Colonic mucosa (tissue), 4 donors: ENCODE measurements at places on chromosomes 11 and 22. TPM values are rescaled to one million over a fixed set of nuclear protein-coding genes. Genes with fewer than 3 reads are reported as not detected.
A peak's percentile ranks its signal among the peaks of the same experiment; 100 is the strongest.

- peak; percentile 89 for DNase-seq
Measured at GRCh38 chr22:47192651-47193437, 430.4 kb downstream of the TBC1D22A start.

DNA sequence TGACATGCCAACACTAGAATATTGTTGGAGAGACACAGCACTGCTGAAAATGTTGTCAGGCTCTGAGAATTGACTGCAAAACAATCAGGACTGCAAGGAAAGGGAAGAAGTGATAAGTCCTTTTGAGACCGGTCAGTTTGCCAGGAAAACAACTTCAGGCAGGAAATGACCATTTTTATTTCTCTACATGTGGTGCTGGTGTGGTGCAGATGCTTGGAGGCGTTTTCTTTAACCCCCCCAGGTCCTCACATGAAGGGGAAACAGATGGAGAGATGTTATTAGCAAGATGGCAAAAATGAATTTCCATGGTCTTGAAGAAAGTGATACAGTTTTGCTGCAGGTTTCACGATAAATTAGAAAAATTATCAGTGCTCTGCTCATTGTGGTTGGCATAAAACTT is 5.7 kb downstream of the AP2A2 start:
- no peak for DNase-seq

- DNase-seq = peak; percentile 21
Measured at GRCh38 chr11:62857541-62857982, 18.2 kb upstream of the WDR74 start.

DNA sequence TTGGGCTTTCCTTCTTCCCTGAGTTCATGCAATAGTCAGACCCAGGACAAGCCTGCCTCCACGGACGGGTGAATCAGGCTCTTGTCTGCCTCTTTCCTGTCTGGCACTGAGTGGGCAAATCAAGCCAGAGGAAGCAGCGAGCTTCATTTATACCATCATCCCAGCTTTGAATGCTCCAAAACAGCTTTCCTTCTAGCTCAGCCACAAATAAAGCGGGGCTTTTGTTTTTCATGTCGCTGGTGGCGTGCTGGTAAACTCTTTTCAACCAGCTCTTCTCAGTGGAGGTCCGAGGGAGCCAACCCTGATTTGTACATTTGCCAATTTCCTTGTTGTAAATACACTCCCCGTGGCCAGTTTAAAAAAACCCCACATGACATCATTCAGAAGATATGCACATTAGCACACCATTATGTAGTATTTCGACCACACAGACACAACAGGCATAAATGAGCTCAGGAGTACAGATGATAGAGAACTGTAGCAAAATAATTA is 8.6 kb downstream of the C11orf91 start:
- DNase-seq = peak; percentile 76

DNA sequence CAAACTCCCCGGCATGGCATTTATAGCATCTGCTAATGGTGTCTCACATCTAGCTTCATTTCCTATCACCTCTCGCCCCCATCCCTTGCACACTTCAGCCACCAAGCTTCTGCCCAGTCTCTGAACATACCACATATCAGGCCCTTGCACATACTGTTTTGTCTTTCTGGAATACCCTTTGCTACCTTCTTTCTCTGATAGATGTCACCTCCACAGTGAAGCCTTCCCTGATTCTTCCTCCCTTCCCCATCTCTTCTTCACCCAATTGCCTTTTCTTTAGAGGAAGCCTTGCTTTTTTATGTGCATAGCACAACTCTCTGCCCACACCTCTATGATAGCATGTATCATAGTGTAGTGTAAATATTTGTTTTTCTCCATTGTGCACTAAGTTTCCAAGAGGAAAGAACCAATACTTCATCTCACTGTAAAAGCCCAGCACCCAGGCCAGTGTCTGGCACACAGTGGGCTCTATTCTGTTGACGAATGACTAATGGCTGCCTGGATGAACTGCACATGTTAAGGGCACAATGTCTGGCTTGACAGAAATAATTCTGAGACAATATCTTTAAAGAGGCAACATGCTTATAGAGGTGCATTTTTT is 27.8 kb downstream of the P4HA3 start:
- no peak for DNase-seq

GRCh38 chr11:6755303-6755952 is 16.3 kb downstream of the OR2AG2 start:
- peak; percentile 43 for DNase-seq

DNA sequence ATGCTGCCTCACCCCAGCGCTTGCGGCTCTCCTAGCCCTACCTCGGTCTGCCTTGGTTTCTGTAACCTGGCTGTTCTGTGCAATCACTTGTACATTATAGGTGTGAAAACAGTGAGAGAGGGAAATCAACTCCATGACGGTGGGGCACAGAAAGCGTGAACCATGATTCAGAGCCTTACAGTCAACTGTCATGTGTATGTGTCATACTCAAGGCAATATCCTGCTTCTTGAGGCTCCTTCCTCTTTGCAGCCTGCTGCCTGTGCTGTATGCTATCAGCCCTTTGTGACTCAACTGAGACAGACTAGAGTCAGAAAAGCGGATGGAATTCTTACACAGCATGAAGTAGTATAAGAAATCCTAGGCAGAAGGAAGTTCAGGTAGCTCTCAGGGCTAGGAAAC is 2.1 kb downstream of the NRIP3 start:
- no peak for DNase-seq

GRCh38 chr11:76723548-76723947 is 53.0 kb upstream of the LRRC32 start:
- DNase-seq = no peak

DNA sequence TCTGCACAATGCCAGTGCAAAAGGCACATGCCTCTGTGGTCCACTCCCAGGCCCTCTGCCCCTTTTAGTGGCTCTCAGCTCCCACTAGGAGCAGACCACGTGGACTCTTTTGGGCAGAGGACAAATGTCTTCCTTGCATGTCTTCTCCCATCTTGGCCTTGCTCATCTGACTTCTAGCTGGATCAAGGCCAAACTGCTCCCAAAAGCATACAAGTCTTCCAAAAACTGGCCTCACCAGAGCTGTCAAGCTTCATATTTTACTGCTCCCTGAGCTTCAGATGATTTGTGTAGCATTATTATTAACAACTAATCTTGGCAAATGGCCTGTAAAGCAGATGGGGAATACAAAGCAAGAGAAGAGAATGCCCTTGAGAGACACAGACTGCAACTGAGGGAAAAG is 6.9 kb downstream of the SMPD1 start:
- DNase-seq = no peak

GRCh38 chr11:71355281-71355680 is 92.9 kb downstream of the DHCR7 start:
- no peak for DNase-seq

DNA sequence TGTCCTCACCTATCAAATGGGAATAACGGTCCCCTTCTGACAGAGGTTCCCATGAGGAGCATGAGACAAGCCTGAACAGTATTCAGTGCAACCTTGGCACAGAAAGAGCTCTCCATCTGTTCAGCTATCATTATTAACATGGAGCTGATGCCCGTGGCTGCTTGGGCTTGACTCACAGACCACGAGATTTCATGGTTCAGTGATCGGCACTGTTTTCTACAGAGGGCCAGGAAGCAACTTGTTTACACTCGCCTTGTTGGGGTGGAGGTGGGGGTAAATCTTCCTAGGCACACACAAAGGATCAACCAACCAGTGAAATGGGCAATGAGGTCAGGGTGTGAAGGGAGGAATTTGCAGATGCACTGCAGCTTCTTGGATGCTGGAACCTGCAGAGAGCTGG is 88.2 kb downstream of the CWC15 start:
- no peak for DNase-seq

DNA sequence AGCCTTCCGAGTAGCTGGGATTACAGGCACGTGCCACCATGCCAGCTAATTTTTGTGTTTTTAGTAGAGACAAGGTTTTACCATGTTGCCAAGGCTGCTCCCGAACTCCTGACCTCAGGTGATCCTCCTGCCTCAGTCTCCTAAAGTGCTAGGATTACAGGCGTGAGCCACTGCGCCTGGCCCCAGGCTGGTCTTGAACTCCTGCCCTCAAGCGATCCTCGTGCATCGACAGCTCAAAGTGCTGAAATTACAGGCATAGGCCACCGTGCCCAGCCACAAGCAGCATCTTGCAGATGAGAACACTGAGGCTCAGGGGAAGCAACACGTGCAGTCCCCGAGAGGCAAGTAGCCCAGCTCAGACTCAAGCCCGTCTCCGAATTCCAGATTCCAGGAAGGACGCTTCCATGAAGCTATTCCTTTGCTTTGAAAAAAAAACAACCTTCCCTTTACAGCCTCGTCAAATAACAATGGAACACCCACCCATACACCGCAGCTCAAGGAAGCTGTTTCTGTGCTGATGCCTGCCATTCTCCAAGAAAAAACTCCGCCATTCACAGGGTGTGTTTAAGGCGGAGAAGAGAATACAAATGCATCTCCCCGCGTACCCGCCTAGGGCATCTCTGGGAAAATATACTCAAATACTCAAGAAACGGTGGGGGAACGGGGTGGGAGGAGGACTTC is 34.5 kb upstream of the PDGFB start:
- no peak for DNase-seq

DNA sequence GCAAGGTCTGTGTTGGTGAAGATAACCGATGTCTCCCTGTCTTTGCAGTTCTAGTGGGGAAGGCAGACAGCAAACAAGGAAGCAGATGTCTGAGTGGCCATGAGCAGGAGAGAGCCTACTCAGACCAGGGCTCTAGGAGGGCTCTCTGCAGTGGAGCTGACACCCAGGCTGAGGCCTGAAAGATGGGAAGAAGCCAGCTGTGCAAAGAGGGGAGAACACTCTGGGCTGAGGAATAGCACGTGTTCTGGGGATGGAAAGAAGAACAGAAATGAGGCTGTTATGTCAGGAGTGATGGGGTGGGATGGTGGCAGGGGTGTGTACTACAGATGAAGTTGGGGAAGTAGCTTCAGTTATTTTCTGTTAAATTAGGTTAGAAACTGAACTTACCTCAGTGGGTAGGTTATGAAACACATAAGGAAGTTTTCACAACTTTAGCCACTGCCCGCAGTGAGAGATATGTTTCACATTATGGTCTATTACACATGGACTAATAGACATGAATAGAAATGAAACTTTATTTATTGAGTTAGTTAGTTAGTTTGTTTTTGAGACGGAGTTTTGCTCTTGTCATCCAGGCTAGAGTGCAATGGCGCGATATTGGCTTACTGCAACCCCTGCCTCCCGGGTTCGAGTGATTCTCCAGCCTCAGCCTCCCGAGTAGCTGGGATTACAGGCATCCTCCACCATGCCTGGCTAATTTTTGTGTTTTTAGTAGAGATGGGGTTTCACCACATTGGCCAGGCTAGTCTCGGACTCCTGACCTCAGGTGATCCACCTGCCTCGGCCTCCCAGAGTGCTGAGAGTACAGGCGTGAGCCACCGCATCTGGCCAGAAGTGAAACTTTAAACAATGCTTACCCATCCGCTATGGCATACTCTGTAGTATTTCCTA is 7.8 kb downstream of the DCPS start:
- no peak for DNase-seq

DNA sequence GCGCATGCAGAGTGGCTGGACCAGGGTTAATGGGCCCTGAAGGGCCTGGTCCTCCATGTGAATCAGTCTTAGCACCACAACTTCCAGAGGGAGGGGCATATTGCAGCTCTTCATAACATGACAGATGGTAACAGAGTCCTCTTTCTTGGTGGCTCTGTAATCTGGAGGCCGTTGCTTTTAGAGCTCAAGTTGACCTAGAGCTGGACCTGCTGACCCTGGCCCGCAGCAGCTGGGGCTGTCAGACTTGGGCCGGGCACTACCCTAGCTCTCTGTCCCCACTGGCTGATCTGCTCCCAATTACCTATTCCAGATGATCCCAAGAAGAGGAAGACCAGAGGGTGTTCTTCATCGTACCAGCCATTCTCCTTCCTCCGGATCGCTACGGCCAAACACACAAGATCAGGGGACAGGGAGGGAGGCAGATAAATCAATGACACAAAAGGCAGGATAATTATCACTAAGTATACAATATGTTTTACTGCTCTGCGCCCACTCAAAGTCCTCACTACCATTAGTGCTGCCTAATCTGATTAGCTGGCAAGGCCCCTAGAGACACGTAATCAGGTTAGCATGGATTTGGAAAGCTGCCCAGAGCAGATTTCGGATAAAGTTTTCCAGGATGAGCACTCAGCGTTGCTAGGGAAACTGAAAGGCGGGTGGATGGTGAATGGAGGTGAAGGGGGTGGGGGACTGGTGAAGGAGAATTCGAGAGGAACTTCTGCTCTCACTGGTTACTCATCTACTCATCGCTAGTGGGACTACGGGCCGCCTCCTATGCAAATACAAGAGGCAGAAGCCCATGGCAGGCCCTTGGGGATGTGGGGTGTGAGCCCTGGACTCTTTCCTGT is 64.5 kb upstream of the PHOX2A start:
- no peak for DNase-seq

GRCh38 chr11:65429724-65430405 is 7.3 kb downstream of the NEAT1 start:
- DNase-seq = peak; percentile 77

DNA sequence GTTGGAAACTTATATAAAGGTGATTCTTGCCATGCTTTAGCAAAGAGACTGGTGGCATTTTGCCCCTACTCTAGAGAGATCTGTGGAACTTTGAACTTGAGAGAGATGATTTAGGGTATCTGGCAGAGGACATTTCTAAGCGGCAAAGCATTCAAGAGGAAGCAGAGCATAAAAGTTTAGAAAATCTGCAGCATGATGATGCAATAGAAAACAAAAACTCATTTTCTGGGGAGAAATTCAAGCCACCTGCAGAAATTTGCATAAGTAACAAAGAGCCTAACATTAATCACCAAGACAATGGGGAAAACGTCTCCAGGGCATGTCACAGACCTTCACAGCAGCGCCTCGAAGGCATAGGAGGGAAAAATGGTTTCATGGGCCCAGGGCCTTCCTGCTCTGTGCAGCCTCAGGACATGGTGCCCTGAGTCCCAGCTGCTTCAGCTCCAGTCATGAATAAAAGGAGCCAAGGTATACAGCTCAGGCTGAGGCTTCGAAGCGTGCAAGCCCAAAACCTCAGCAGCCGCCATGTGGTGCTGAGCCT is 83.4 kb downstream of the MRTFA start:
- DNase-seq = no peak

DNA sequence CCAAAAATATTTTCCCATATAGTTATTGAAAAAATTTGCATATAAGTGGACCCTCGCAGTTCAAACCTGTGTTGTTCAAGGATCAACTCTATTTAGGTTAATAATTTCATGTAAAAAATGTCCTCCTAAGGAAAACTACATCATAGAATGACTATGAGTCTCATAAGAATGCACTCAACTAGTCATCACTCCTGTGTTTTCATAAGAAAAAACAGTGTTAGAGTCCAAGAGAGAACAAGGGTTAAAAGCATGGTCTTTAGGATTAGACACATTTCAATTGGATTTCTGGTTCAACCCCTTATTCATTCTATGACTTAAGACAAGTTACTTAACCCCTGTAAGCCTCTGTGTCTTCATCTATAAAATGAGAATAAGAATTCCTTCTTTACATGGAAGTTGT is 5.1 kb downstream of the PARVA start:
- no peak for DNase-seq

MS4A15 gene
- total RNA-seq = not detected

CCDC73 gene
- not detected for total RNA-seq

PGA3 gene
- not detected for total RNA-seq

MAPK8IP1 gene
- total RNA-seq = 2.4 TPM

OR11H1 gene
- total RNA-seq = not detected

PDXP gene
- total RNA-seq = 24.5 TPM

OR4X1 gene
- total RNA-seq = not detected

GP1BB gene
- 0.45 TPM for total RNA-seq

LGALS12 gene
- total RNA-seq = not detected

KCNQ1OT1 gene
- 0.77 TPM for total RNA-seq

MUC6 gene
- 0.10 TPM for total RNA-seq

FXYD2 gene
- total RNA-seq = 1.5 TPM

C11orf21 gene
- total RNA-seq = 0.52 TPM

B4GALNT4 gene
- 1.6 TPM for total RNA-seq

NRXN2 gene
- total RNA-seq = 5.4 TPM

VSIG2 gene
- 122 TPM for total RNA-seq

GRM5 gene
- not detected for total RNA-seq
